ENCODE measurements at places on chromosomes 7 and 10.

DNA sequence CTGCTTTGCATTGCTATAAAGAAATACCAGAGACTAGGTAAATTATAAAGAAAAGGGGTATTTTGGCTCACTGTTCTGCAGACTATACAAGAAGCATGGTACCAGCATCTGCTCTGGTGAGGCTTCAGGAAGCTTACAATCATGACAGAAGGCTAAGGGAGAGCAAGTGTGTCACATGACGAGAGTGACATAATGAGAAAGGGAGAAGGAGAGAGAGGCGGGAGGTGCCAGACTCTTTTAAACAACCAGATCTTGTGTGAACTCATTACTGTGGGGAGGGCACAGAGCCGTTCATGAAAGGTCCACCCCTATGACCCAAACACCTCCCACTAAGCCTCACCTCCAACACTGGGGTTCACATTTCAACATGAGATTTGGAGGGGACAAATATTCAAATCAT lies 59.0 kb upstream of the WNT16 start:
- DNase-seq = no peak

- no peak for DNase-seq
Measured at GRCh38 chr10:124175701-124176348, 82.4 kb upstream of the CHST15 start.

GRCh38 chr10:29344073-29344820 lies 55.4 kb downstream of the LYZL1 start:
- DNase-seq = no peak

DNA sequence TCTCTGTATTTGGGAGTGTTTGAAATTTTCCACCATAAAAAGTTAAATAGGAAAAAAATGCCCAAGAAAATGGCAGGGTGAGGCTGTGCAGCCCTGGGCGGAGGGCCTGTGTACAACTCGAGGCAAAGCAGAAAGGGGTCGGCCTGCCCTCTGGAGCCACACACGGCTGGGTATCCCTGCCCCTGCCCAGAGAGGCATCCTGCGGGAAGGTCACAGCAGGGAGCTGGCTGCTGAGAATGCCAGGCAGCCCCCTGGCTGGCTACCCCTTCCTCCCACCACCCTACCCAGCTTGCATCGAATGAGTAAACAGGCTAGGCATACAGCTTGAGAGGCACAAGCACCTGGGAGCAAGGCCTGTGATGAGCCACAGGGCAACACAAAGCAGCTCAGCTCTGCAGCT lies 46.1 kb downstream of the CAMK2B start:
- no peak for DNase-seq

DNA sequence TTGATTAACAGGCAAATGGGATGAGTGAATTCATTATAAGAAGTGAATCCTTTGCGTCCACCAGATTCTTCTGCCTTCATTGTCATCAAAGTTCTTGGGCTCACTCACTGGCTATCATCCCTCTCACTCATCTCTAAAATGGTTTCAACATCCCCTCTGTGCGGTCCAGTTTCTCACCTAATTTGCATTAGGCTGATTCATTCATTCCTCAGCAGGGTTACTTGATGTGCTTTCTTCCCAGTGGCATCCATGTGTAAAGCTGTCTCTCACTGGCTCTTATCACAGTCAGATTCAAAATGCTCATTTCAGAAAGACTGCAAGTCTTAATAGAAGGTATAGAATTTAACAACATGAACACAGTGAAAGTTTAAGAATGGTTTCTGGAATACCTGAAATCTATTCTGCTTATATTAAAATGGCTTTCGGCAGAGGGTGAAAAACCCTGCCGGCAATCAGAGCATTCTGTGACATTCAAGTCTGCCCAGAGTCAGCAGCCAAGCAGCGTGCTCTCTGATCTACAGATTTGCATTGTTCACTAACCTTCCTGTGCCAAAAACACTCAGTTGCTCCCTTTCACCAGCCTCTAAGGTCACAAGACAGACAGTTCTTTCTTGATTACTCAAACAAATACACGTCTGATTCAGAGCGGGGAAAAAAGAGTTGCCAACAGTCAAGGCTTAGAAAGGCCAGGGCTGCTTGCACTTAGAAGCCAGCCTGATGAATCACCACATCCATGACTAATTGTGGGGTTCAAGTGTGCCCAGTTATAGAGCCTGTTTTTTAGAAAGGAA lies 106.7 kb downstream of the TES start:
- DNase-seq = no peak

DNA sequence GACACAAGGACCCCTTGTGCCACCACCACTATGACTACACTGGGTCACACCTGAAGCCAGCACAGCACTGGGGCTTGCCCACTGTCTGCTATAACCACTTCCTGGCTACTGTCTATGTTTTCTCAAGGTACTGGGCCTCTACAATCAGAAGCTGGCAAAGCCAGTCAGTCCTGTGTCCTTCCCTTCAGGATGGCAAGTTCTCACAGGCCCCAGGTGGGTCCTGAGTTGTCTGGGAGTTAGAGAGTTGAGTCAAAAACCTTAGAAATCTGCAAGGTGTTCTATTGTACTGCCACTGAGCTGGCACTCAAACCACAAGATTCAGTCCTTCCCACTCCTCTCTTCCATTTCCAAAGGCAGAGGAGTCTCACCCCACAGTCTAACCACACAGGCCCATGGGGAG lies 705.5 kb downstream of the IPMK start:
- no peak for DNase-seq
